ENCODE measurements at places on chromosomes 2 and 18.

DNA sequence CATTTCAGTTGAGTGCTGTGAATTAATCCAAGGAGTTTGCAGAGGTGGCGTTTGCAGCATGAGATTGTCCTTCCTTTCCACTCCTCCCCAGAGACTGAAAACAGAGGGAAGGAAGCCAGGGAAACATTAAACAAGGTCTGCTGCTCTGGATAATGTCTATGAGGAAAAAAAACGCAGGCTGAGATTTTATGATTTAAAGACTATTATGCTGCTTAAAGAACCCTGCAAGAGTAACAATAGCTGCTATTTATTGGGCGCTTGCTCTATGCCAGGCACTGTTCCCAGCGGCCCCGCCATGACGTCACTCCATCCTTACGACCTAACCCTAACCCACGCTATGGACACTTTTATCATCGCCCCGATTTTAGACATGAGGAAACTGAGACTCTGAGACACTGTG, 222.4 kb downstream of the BCL2 start:
- DNase-seq: no peak

- DNase-seq: no peak
Observed at GRCh38 chr2:120486441-120486840, 140.5 kb downstream of the INHBB start.

- no peak for DNase-seq
Observed at GRCh38 chr2:153464395-153464794, 14.2 kb downstream of the RPRM start.

GRCh38 chr2:224716201-224716600, at the start of gene CCDC195:
TSS of gene CCDC195 (minus strand) at chr2:224716365. CDS start at chr2:224716365, 0 bp downstream.
- DNase-seq: no peak

DNA sequence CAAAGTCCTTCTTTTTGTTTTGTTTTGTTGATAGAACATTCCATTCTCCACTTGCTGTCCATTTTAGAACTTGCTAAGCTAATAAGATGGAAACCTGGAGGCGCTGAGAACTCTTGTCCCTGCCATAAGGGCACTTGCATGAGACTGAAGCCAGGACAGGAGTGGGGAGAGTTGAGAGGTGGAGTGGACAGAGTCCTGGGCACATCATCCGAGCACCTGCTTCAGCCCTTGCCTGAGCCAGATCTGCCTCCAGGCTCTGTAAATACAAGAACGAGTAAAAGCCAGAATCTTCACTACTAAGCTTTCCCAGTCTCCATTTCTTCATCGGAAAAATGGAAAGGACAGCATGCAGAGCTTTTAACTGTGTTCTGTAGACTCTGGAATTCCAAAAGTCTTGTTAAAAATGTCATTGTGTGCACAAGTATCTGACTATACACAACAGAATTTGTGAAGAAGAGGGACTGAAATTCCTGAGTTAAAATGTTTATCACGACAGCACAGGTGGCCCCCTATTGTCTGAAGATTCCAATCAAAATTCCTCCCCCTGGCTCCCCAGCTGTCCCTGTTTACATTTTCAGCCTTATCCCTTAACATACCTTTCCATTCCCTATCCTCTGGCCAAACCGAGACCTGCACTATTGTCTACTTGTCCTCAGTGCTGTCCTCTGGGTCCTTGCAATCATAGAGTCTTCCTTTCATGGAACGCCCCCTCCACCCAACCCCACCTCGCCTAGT, 498.2 kb upstream of the TNP1 start:
- no peak for DNase-seq

DNA sequence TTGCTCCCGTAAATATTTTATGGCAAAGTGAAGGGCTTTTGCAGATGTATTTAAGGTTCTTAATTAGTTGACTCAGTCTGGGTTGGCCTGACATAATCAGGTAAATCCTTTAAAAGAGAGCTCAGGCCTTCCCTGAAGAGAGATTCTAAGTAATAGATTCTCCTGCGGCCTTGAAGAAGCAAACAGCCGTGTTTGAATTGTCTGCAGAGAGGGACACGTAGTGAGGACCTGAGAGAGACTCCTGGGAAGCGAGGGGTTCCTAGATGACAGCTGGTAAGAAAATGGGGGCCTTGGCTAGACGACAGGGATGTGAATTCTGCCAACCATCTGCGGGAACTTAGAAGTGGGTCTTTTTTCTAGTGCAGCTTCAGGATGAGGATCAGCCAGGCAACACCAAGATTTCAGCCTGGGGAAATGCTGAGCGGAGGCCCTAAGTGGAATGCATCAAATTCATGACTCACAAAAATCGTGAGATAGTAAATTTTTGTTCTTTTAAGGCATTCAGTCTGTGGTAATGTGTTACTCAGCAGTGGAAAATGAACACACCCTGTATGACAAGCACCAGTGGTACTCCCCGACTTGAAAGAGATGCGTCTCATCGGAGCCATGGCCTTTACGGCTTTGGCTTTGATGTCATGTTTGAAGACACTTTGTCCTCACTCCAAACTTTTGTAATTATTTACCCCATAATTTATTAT, 62.1 kb upstream of the SMIM21 start:
- DNase-seq: no peak

- no peak for DNase-seq
Observed at GRCh38 chr2:31467426-31467825, 52.9 kb upstream of the XDH start.

GRCh38 chr2:232372231-232373208, 6.0 kb upstream of the ALPP start:
- no peak for DNase-seq

GRCh38 chr2:241126201-241126611, 23.1 kb downstream of the PASK start:
- DNase-seq: no peak

GRCh38 chr2:28490558-28490957, 5.3 kb upstream of the PLB1 start:
- no peak for DNase-seq
